Brain pericyte (primary cell): ENCODE measurements at places on chromosomes 1 and 21.

DNA sequence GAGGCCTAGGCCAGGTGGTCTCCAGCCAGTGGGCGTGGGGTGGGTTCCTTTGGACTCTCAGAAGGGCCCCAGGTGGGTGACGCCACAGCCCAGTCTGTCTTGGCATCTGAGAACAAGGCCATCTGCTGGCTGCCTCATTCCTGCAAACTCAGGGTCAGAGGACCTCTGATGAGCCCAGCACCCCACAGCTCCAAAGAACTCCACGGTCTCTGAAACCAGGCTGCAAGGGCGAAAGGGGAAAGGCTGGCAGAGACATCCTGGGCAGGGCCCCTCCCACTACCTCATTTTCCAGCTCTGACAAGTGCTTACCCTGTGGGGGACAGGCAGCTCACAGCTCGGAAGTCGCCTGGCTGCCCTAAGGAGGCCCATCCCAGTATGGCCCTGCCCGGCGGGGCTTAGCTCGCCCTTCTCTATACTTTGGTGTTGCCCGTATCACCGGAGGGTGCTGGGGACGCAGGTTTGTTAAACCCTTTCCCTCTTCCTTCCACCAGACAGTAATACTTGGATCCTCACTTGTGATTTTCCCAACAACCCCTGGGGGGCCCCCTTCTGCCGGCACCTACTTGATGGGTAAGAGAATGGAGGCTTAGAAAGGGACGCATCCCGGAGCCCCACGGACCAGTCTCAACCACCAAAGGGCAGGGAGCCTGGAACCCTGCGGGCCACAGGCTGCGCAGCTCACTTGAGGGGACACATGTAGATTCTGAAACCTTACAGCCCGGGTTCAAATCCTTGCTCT, 10.9 kb upstream of the EDN2 start:
- DNase-seq, result no peak

GRCh38 chr1:56715156-56715555, 70.0 kb downstream of the PRKAA2 start:
- DNase-seq, result no peak

GRCh38 chr1:168966217-168966616, 140.3 kb upstream of the ATP1B1 start:
- DNase-seq, result no peak

DNA sequence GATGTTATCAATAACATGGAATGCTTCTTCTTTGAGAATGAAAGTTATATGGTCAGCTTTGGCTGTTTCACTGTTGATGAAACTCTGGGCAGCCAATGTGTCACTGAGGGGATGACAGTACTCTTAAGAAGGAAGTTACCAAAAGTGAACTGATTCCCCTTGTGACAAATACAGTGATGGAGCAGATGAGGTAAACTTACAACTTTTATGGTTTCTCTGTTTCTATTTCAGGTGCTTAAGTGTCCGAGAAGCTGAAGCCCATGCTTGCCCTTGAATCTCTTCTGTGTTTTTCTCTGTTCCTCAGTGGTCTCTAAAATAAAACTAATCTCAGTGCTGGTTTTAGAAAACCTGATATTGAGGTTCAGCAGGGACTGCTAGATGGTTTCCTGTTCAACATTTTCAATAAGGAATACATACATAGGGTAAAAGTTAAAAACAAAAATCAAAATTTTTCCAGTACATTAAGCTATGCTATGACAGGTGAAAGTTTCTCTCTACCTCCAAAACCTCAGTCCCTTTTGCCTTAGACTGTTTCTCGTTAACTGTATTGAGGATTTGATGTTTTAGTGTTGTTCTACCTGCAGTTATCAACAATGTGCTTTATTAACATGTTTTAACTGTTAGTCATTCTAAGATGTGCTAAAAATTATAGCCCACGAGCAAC, 454.4 kb upstream of the ADGRL4 start:
- no peak for DNase-seq

- no peak for DNase-seq
Observed at GRCh38 chr1:226549937-226550671, 1.5 kb downstream of the STUM start.

- DNase-seq, result no peak
Observed at GRCh38 chr1:219985169-219985568, 56.8 kb upstream of the SLC30A10 start.

GRCh38 chr1:223721658-223722607, 9.6 kb downstream of the CAPN2 start:
- DNase-seq, result no peak

DNA sequence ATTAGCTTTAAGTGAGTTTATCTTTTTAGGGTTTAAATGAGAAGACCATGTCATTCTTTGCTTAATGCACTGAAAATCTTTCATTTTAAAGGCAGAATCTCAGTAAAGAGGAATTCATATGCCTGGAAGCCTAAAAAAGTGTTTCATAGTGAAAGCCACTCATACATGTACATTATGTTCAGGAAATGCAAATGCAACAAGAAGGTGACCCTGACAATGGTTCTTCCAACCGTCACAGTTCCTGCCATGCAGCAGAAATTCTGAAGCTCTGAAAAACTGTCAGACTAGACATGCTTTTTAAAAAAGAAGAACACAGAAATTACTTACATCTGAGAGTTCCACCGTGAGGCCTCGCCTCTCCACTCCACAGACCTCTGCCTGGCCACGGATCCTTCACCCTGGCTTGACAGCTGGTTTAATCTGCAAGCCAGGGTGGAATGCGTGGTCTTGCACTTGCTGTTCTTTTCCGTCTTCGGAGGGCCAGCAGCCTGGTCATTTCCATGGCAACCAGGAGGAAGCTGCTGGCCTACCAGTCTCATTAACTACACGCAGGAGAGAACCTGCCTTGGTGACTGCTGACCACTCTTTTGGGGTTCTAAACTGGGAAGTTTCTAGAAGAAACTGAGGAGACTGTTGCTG, 41.8 kb upstream of the PAXBP1 start:
- no peak for DNase-seq

DNA sequence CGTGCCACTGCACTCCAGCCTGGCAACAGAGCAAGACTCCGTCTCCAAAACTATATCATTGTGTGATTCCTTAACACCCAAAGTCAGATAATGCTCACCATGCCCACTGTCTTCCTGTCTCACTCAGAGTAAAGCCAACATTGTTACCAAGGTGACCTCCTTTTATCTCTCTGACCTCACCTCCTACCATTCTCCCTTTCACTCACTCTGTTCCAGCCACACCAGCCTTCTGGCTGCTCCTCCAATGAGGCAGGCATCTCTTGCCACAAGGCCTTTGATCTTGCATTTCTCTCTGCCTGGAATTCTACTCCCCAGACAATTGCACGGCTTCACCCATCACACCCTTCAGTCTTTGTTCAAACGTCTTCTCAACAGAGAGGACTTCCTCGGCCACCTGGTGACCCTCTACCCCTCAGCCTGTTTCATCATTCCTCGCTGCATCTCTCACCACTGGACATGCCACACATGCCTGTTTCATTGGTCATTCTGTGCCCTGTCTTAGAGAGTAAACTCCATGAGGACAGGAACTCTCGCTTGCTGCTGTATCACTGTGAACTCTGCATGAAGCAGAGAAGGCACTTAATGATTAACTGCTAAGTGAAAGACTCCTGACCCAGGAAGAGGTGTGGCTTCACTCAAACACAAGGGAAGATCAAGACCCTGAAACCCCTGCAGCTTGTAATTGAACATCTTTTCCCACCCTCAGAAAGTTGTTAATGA, 67.1 kb upstream of the CAPZB start:
- no peak for DNase-seq

GRCh38 chr1:51627672-51628071, 10.8 kb downstream of the OSBPL9 start:
- no peak for DNase-seq

GRCh38 chr1:4591926-4592325, 62.5 kb upstream of the AJAP1 start:
- no peak for DNase-seq

DNA sequence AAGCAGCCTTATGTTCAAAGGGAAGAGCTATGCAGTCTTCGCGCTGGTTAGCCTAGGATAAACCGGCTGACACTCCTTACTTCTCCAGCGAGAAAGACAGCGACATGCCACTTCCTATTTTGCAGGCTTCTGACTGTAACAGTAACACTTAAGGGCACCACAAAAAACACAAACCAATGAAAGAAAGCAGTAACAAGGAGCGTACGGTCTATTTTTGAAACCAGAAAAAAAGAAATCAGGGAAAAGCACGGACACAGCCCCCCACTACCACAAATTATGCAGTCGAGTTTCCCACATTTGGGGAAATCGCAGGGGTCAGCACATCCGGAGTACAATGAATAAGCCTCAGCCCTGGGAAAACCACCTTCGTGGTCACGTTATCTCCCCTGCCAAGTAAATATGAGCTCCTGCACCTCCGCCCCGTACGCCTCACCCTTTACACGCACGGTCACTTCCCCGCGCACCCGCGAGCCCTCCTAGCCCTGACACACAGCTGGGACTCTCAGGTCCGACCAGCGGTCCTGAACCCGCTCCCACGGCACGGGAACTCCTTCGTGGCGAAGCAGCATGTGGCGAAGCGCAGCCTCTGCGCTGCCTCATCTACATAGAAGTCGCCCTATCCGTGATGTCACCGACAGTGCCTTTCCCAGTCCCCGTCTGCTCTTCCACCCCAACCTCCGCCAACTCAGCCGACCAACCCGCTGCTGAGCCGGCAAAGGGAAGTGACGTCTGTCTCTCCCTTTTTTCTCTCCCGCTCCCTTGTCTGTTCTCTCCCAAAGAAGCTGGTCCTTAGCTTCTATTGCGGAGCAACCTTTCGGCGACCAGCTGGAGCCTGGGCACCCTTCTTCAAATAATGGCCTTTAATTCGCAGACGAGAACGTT, 40.9 kb upstream of the PPIAL4F start:
- peak; percentile 82 for DNase-seq

GRCh38 chr1:102002057-102002456, 5.3 kb upstream of the OLFM3 start:
- DNase-seq, result no peak

- DNase-seq, result no peak
Observed at GRCh38 chr1:33137800-33138199, 44.0 kb downstream of the TRIM62 start.

GRCh38 chr1:158180741-158181576, at the start of gene CD1D:
Gene CD1D (plus strand): TSS chr1:158180895. CDS start chr1:158181102, 207 bp downstream.
- no peak for DNase-seq

DNA sequence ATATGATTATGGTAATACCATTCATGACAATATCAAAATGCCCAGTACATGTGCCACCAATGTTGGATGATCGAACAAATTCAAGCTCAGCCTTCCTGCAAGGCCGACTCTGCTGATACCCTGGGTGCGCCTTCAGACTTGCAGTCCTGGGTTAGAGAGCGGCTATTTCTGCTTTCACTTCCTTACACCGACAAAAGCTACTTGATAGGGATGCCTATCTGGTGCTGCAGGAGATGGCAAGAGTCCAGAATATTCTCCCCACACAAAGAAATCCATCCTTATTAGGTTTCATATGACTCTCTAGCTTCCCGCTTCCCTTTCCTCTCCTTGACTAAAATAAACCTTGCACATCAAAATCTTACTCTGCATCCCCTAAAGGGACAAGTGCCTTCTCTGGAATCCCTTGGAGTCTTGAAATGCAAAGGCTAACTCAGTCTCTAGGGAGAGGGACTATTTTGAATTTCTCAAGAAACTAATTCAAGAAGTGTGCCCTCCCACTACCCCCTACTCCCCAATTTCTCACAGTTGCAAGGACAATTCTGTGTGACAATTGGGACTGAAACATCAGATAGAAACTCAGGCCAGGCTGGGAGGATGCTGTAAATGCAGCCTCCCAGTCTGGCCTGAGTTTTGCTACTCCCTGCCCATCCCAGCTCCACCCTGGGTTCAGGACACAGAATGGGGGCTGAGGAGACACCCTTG, 103.1 kb upstream of the USP24 start:
- DNase-seq, result no peak

GRCh38 chr1:46076343-46076742, 56.1 kb downstream of the PIK3R3 start:
- no peak for DNase-seq

DNA sequence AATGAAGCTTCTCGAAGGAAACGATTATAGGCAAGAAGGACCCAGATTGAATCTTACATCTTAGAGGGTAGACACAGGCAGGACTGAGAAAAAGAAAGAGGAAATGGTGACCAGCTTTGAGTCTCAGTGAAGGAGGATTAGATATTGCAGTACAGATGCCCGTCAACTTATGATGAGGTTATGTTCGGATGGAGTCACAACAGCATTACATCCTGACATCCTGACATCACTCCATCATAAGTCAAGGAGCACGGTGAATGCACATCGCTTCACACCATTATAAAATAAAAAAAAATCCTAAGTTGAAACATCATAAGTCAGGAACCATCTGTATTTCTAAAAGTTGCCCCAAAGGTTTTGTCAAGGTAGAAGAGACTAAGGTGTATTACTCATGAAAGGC, 312.3 kb upstream of the PLXNA2 start:
- no peak for DNase-seq
